ENCODE measurements at places on chromosomes 2 and 18.

DNA sequence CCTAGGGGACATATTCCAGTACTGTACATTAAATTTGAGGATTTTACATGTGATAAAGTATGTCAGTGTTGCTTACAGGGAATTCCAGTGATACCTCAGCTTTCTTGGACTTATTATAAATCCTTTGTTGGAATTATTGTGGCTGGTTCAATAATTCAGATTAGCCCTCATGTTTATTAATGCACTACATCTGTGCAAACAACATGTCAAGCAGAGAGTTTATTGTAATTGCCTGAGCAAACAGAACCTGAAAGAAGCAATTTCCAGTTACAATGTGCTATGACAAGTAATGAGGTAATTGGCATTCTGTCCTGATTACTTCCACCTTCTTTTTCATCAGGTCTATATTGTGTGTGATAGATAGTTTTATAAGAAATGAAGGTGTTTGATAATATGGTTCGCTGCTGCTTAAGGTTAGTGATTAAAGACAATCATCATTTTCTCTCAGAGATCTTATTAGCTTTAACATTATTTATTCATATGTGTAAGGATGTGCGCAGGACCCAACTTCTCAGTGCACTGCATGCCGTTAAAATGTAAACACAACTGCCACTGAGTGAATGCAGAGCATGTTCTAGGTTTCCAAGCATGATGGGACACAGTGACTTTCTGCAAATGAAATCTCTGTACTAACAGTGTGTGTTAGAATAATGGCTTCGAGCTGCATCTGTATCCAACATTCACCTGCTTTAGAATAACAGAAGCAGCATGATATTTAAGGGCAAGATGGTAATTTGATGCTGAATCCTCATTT is 973.7 kb upstream of the POU3F3 start:
- DNase-seq = no peak

DNA sequence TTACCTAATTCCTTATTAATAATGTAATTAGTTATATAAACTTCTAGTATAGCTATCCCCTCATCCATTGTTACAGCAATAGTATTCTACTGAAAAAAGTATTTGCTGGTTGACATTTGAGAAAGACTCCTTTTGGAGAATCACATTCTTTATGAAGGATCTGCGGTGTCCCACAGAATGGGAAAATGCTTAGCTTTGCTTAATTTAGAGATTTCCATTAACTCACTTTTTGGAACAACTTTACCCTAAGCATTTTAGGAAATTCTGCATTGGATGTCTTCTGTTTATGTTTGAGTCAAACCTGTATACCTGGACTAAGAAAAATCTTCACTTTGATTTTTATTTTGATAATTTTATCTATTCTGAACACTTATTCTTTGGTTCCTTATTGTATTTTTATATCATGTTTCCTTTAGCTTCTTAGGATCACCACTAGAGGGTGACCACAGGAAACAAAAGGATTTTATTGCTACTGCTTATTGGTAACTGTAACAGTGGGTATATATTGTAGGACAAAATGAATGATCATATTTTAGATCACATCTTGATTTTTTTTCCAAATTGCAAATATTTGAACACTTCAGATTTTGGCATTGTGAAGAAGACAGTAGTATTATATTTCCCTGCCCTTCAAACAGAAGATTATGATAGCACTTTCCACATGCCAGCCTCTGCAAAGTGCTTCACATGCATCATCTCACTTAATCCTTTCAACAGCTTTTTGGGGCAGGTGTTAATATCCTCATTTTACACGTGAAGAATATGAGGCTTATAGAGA is 79.6 kb downstream of the MIB1 start:
- no peak for DNase-seq

DNA sequence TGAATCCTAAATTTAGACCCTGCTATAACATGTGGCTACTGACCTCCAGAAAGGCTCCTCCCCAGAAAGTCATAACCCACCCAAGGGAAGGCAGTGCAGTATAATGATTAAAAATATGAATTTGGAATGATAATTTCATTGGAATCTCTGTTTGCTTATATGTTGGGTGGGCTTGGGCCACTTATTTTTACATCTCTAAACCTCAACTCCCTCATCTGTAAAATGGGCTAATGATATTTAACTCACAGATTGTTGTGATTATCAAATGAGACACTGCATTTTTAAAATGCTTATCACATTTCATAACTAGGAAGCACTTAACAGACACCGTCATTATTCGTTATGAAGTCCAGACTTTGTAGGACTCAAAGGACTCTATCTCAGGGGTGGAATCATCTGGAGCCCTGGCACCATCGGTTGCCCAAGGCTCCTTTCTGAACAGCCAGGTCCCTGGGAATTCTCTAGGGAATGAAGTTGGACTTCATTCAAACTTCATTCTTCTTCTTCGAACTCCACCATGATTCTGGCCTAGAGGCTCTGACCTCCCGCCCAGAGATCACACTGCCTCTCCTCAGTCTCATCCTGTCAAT is 33.1 kb upstream of the RMDN2 start:
- no peak for DNase-seq

GRCh38 chr2:43067254-43068040 is 159.0 kb downstream of the ZFP36L2 start:
- no peak for DNase-seq

- no peak for DNase-seq
Measured at GRCh38 chr2:241545106-241545505, 13.4 kb upstream of the BOK start.

GRCh38 chr2:41900101-41900577 is 147.7 kb upstream of the PKDCC start:
- no peak for DNase-seq

- DNase-seq = no peak
Measured at GRCh38 chr2:56580242-56580641, 396.5 kb downstream of the CCDC85A start.

DNA sequence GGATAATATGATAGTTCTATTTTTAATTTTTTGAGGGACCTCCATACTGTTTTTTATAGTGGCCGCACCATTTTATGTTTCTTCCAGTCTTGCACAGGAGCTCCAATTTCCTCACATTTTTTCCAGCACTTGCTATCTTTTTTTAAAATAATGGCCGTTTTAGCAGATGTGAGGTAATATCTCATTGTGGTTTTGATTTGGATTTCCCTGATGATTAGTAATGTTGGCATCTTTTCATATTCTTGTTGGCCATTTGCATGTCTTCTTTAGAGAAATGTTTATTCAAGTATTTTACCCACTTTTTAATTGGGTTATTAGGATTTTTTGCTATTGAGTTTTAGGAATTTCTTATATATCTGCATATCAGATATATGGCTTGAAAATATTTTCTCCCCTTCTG is 29.9 kb upstream of the NAPG start:
- DNase-seq = no peak

- no peak for DNase-seq
Measured at GRCh38 chr2:182064019-182064778, 78.5 kb downstream of the PPP1R1C start.

- no peak for DNase-seq
Measured at GRCh38 chr2:33763671-33764310, 164.7 kb upstream of the FAM98A start.

- DNase-seq = no peak
Measured at GRCh38 chr2:127829845-127830246, 18.9 kb upstream of the WDR33 start.

DNA sequence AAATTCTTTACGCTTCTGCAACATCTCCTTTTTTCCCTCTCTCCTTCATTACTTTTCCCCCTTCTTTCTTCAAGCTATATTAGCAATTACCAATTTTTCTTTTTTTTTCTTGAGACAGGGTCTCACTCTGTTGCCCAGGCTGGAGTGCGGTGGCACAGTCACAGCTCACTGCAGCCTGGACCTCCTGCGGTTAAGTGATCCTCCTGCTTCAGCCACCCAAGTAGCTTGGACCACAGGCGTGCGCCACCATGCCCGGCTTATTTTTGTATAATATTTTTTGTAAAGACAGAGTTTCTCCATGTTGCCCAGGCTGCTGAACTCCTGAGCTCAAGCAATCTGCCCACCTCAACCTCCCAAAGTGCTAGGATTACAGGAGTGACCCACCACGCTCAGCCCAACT is 70.7 kb downstream of the EPG5 start:
- DNase-seq = no peak

DNA sequence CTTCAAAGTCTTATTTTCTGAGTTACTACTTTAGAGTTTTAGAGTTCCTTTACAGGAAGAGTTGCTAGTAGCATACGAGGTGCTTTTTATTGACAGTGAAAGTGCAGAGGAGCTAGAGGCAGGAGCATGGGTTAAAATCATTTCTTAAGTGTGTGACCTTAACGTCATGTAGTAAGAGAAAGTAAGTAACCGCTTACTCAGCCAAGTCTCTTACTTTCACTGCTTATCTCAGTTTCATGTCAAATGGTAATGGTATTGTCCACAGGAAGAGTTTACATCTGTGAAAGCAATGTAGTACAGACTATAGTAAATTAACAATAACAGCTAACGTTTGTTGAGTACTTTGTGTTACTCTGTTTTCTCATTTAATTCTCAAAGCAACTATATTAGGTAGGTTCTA is 12.6 kb downstream of the NDUFAF7 start:
- DNase-seq = no peak

DNA sequence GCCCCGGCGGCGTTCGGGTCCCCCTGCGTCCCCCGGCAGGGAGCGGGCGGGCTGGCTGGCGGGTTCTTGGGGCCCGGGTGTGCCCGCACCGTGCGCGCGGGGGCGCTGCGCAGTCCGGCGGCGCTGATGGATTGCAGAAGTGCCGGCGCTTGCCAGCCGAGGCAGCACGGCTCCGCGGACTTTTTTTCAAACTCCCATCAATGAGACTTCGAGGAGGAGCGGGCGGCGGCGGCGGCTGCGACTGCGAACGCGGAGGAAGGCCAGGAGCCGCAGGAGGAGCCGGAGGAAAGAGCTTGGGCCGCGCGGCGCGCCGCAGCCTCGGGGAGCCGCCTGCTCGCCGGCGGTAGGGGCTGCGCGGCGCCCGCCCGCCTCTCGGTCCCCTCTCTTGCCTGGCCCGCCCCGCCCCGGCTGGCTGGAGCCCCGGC is at the start of gene GLI2:
GLI2 (plus strand) TSS at position 123 of the 425 bp plus-strand sequence. CDS start 61,453 bp downstream, outside the sequence.
- no peak for DNase-seq

- no peak for DNase-seq
Measured at GRCh38 chr2:237564526-237565131, 1.7 kb upstream of the PRLH start.

DNA sequence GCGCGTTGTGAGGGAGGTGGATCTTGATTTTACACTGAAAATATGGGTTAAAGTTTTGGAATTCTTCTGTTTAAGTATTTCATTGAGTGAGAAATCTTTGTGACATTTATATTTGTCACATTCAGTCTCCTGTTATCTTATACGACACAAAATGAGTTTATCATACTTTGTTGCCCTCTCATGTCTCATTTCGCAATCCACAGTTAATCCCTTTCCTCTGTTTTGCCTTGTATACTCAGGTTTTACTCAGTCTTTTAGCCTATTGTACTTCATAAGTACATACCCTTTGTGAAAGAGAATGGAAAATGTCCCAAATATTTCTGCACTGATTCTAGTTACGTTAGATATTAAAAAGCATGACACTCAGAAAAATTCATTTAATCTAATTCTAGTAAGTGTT is 142.7 kb downstream of the ATP9B start:
- no peak for DNase-seq

DNA sequence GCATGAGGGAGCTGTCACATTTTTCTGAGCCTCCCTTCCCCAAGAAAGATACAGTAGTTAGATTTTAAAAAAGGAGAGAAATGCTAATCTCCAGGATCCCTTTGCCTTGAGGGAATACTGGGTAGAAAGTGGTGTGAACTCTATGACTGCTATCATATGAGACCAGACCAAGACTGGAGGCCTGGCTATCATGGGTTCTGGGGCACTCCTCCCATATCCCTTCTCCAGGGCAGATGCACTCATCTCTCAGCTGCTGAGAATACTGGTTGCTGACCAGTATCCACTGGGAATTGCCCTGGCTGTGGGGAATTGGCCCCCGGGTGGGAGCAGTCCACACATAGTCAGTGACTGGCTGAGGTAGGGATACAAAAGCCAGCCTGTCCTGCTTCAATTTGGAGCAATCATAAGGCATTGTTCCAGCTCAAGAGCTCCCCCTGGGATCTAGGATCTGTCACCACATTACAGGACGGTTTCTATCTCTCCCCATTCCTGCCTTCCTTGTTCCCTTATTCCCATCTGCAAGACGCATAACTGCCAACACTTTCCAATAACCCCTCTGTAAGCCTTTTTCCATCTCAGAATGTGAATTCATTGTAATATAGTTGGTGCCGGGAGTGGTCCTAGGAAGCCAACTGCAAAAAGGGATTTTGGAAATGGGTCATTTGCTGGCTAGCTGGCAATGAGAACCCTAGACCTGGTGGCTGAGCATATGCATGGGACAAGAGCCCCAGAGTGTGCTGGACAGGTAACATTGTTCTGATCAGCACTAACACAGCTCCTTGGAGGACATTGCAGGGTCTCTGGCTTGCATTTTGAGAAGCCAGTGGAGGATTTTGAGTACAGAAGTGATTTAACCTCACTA is 35.4 kb upstream of the REEP1 start:
- DNase-seq = peak; percentile 25

DNA sequence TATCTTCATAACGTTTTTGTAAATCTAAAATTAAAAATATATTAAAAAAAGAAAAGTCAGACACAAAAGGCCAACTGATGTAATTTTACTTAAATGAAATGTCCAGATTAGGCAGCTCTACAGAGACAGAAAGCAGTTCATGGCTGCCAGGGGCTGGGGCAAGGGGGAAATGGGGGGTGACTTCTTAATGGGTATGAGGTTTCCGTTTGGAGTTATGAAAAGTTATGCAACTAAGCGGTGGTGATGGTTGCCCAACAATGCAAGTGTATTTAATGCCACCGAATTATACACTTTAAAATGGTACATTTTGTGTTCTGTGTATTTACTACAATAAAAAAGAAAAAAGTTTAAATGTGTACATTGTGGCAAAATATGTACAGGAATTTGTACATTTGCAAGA is 70.2 kb upstream of the TEX51 start:
- no peak for DNase-seq

DNA sequence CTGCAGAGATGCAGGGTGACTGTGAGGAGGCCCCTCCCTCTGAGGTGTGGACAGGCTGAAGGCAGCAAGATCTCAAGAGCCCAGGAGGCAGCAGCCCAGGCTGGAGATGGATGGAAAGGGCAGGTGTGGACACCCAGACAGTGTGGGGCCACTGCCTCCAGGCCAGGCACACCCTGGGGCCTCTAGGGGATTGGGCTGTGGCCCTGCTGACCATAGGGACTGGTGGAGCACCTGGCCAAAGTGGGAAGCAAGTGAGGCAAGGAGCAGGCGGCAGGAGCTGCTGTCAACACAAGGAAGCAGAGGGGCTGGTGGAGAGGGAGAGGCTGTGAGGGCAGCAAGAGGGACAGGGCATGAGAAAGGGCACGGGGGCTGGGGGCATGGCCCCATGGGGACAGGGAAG is 10.8 kb downstream of the SNED1 start:
- no peak for DNase-seq

DNA sequence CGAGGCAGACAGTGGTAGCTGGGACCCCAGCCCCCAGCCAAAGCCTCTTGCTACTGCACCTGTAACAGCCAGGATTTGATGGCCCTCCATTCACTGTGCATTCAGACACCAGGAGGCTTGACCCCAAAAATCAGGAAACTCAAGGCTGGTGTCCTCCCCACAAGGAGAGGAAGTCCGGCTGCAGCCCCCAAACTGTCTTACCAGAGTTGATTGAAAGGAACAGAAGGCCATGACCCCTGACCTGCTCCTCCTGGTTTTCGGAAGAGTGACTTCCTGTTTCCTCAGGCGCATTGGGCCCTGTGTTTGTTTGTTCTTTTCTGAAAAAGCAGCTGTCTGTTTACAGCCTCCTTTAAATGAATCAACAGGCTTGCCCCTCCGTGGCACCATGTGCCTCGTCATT is 111.6 kb downstream of the RNF144A start:
- DNase-seq = no peak

Data from hematopoietic multipotent progenitor cell treated with erythropoietin and hydrocortisone succinate and interleukin-3 and kit ligand, for 15 days (in vitro differentiated cells).